ENCODE measurements at places on chromosomes 5 and 9. TPM values are rescaled to one million over a fixed set of nuclear protein-coding genes. Genes with fewer than 3 reads are reported as not detected.

The GHR gene
- 5.0 TPM for total RNA-seq

The RPS23 gene
- 1,011 TPM for total RNA-seq

The HRCT1 gene
- total RNA-seq: 9.1 TPM

GRCh38 chr5:96340357-96340756 is 92.7 kb downstream of the PCSK1 start:
- no peaks in the 10 kb centered on the region for H3K27me3 ChIP-seq
- no peak overlapping the region for H3K27ac ChIP-seq
- no peak for DNase-seq
- H3K4me1 ChIP-seq: no peaks in the 10 kb centered on the region

GRCh38 chr5:149581931-149582768 is 852 bp downstream of the ARHGEF37 start:
- peaks cover 9% of the 10 kb centered on the region for H3K4me1 ChIP-seq
- peak; percentile 64 for DNase-seq
- H3K27ac ChIP-seq: peak overlapping the region; percentile 78
- no peaks in the 10 kb centered on the region for H3K36me3 ChIP-seq
- no peaks in the 10 kb centered on the region for H3K27me3 ChIP-seq
